Stimulated activated CD4-positive, alpha-beta T cell treated with anti-CD3 and anti-CD28 coated beads, Interleukin-1b, Interleukin-23, amount 100 ng/mL, for 24 hours (primary cell): ENCODE measurements at places on chromosomes 1 and 21.

DNA sequence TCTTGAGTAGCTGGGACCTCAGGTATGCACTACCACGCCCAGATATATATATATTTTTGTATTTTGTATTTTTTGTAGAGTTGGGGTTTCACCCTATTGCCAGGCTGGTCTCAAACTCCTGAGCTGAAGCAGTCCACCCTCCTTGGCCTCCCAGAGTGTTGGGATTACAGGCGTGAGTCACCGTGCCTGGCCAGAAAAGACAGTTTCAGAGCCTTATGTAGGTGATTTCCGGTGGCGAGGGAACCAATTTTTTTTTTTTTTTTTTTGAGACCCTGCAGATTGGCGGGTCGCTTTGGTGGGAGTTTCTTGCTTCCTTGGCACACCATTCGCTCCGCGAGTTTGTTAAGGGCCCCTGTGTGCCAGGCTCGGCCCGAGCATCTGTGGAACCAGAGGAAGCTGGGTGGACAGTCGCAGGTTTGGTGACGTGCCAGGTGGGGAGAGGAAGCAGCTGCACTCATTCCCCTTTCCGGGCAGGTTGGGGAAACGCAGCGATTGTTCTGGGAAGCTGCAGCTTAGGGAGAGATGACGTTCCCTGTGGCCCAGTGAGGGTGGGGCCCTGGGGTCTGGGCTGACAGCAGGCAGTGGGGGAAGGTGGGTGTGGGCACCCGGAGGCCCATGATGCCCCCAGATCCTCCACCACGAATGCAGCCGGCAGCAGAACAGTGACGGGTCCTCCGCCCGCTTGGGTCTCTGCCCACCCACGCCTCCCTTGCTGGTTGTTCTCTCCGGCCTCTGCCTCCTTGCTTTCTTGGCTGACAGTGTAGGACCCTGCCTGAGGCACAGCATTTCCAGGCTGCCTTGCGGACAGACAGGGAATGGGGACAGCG, 25.1 kb downstream of the SPSB1 start:
- no peak for DNase-seq

DNA sequence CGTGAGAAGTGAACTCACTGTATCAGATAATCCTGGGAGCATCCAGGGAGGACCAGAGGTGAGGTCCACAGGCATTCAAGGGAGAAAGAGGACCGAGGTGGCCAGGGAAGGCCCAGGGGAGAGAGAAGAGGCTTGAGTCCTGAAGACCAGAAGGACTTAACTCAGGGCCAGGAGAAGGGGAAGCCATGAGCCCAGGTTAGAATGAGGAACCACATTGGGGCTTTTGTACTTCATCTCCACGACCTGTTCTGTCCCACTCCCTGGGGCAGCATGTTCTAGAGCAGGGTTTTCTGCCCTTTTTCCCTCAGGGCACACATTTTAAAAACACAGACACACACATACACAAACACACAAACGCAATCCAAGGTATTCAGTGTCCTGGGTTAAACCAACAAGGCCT, 8.4 kb downstream of the LGR6 start:
- DNase-seq = no peak

DNA sequence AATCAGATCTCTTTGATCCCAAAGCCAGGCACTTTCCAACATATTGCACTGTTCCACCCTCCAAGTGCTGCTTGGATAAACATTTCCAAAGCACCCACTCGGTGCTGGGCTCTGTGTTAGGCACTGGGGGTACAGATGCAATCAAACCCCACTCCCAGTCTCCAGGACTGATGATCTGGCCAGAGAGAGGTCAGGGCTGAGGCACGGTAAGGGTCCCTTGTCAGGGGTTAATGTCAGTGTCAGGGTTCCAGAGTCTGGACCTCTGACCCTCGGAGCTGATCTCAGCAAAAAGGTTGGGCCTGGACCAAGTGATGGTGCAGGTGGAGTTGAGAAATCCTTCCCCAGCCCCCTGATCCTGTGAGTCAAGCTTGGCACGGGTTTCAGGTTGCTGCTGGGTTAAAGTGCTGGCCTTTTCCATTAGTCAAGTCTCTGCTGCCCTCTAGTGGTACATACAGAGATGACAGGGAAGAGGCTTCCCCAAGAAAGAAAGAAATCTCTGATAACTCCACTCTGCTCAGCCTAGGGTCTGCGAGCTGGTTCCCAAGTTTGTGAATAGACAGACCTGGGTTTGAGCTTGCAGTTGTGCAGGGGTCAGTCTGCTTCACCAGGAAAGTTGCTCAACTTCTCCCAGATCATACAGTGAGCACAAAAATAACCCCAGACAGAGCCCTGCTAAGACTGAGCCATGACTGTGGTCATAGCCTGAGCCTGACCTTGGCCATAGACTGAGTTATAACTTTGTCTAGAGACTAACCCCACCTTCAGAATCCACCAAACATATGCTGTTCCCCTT, 74.6 kb downstream of the DMRTA2 start:
- no peak for DNase-seq

DNA sequence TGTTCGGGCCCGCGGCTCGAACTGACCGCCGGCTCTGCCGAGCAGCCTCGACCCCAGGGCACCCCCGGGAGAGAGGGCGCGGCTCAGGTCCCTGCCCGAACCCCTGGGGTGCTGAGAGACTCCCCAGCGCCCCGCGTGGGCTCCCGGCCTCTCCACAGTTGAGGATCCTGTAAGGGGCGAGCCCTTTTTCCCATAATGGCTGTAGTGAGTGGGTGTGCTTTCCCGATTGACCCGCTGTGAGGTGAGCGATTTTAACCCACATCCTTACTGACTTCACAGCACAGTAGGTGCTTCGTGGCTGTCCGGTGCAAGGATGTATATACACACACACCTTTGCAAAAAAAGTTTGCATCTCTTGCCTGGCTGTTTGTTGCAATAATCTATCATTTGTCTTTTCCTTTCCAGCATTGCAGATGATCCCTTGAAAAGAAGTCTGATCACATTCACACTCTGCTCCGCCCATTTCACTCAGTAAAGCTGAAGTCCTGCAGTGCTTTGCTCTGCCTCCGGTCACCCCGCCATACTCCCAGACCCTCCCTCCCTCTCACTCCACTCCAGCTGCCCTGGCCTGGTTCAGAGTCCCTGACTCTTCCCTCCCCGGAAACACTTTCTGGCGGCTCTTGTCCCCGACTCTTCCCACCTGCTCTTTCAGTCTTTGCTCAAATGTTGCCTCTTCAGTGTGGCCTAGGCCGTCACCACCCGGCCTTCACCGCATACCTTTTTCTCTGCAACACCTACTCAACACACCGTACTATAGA, 955 bp upstream of the UBE2G2 start:
- no peak for DNase-seq

GRCh38 chr1:6612641-6613360, 730 bp upstream of the PHF13 start:
- DNase-seq = no peak

- no peak for DNase-seq
Observed at GRCh38 chr1:76046149-76046548, 28.4 kb upstream of the ST6GALNAC3 start.

DNA sequence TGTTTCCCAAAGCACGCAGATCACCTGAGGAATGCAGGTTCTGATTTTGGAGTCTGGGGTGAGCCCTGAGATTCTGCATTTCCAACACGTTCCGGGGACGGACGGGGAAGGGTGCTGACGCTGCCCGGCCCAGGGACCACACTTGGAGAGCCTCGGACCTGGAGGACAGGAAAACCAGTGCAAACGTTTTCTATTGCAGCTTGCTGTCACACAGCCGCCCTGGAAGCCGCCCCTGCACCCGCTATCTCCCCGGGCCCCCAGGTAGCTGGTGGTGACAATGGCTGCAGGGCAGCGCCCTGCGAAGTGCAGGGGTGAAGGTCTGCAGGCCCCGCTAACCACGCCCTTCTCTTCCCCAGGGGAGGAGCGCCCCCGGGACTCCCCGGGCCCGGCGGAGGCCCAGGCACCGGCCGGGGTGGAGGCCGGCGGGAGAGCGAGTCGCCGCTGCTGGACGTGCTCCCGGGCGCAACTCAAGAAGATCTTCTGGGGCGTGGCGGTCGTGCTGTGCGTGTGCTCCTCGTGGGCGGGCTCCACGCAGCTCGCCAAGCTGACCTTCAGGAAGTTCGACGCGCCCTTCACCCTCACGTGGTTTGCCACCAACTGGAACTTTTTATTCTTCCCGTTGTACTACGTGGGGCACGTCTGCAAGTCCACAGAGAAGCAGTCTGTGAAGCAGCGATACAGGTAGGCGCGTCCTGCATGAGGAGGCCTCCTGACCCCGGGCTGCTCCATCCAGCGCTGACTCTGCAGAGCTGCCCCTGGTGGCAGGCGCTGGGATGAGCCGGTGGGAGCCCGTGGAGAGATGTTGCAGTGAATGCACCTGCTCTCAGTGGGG, 142.0 kb upstream of the COA6 start:
- no peak for DNase-seq

DNA sequence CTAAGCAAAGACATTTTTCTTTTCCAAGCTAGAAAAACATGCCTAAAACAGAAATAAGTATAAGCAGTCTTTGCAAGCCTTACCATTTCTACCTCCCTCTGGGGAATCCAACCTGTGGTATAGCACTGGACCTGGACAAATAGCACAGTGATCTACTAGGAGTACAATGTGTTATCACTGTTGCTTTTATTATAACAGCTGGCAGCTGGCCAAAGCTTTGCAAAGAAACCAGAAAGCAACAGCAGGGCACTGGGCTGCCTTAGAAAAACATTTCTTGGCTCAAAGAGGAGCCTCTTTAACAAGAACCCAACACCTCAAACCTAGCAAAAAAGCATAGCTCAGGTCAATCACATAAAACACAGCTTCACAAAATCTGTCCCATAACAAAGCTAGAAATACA, 294.5 kb upstream of the GREM2 start:
- DNase-seq = no peak

- no peak for DNase-seq
Observed at GRCh38 chr1:230629511-230629910, 12.8 kb upstream of the COG2 start.

GRCh38 chr1:114150016-114150415, 3.7 kb downstream of the SYT6 start:
- no peak for DNase-seq

GRCh38 chr1:9080705-9081291, 11.4 kb upstream of the SLC2A5 start:
- no peak for DNase-seq

DNA sequence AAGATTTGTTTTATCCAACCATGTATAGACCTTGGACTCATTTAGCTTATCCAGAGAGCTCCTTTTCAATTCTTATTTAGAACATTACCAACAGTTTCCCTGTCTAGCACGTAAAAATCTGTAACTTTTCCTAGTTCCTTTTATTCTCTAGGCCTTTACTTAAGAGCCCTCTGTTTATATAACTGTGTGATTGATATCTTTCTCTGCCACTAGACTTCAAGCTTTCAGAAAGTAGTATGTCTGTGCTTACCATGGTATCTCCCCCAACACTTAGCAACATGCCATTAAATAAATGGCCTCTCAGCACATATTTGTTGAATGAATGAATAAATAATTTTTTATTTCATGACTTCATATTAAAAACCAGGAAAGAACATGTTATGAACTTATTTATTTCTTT, 209.4 kb downstream of the PTPRC start:
- DNase-seq = no peak

- no peak for DNase-seq
Observed at GRCh38 chr1:224287714-224288113, 42.3 kb downstream of the NVL start.

GRCh38 chr1:109412551-109412950, 13.7 kb downstream of the PSMA5 start:
- no peak for DNase-seq

- DNase-seq = no peak
Observed at GRCh38 chr1:107534632-107535031, 393.8 kb downstream of the NTNG1 start.

DNA sequence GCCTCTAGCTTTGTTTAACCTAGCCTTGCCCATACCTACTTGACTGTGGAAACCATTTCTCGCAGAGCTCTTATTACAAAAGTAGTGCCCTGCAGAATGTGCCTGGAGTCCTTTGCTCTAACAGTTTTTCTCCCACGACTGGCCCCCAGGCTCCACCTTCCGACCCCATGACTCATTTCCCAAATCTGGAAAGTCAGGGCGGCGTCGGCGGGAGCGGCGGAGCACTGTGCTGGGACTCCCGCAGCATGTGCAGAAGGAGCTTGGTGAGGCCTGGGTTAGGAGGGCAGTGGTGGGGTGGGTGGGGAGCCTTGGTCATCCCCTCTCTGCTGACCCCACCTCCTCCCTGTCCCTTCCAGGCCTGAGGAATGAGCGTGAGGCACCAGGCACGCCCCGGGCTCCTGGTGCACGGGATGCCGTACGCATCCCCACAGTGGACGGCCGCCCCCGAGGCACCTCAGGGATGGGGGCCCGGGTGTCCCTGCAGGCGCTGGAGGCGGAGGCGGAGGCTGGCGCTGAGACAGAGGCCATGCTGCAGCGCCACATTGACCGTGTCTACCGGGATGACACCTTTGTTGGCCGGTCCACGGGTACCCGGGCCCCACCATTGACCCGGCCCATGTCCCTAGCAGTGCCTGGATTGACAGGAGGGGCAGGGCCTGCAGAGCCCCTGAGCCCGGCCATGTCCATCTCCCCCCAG, 47.5 kb downstream of the YARS1 start:
- DNase-seq = no peak

DNA sequence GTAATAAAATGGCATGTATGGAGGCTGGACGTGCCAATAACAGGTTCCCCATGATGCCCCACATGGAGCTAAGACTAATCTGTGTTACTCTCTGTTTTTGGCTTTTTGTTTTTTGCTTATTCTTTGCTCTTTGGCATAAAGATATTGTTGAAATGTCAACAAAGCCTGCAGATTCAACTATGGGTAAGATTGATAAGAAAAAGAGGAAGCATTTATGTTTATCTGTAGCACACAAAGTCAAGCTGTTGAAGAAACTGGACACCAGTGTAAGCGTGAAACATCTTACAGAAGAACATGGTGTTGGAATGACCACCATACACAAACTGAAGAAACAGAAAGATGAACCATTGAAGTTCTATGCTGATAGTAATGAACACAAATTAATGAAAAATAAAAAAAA, 402.7 kb downstream of the LTN1 start:
- DNase-seq = no peak

GRCh38 chr1:6040444-6040843, 5.2 kb upstream of the KCNAB2 start:
- no peak for DNase-seq

GRCh38 chr1:115648717-115649691, 7.2 kb downstream of the VANGL1 start:
- DNase-seq = no peak

DNA sequence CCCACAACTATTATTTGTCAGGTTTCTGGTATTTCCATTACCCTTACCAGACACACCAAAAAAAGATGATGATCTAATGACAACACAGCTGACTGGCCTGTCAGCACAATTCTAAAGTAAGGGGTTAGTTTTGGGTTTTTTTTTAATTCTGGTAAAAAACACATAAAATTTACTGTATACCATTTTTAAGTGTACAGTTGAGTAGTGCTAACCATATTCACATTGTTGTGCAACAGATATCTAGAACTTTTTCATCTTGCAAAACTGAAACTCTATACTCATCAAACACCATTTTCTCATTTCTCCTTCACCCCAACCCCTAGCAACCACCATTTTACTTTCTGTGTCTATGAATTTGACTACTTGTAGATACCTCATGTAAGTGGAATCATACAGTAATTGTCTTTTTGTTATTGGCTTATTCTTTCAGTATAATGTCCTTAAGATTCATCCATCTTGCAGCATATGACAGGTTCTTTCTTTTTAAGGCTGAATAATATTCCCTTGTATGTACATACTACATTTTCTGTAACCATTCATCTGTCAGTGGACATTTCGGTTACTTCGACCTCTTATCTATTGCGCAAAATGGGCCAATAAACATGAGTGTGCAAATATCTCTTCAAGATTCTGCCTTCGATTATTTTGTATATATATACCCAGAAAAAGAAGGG, 29.8 kb downstream of the ARNT start:
- DNase-seq = no peak
